ENCODE measurements at places on chromosomes 1 and 21. TPM values are rescaled to one million over a fixed set of nuclear protein-coding genes. Genes with fewer than 3 reads are reported as not detected.

KIAA0040 gene
- total RNA-seq: 26.4 TPM

SYT14 gene
- not detected for total RNA-seq

GRCh38 chr1:87795615-87796337, 467.1 kb downstream of the LMO4 start:
- H3K4me3 ChIP-seq: no peak overlapping the region
- no peaks in the 10 kb centered on the region for H3K4me1 ChIP-seq
- H3K27ac ChIP-seq: no peak overlapping the region
- H3K36me3 ChIP-seq: no peaks in the 10 kb centered on the region
- no peak for DNase-seq

- H3K4me1 ChIP-seq: peaks cover 50% of the 10 kb centered on the region
- H3K27me3 ChIP-seq: no peaks in the 10 kb centered on the region
These were observed 2.3 kb downstream of the CD53 start for GRCh38 chr1:110875216-110875731.

DNA sequence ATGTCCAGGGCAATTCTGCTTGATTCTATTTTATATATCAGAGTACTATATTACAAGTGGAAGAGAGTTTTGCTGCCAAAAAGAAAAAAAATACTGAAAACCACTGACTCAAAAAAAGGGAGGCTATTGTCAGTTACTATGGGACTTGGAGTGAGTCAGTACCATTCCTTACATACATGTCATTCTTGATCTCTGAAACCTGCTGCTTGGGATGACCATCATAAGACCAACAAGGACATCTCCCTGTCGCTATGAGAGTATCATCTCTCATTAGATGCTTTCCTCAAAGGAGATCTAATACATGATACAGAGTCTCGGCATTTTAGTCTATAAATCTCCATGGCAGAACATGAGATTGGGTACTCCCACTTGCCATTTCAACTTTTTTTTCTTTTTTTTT, 11.8 kb upstream of the INPP5B start:
- no peak for DNase-seq
- no peak overlapping the region for H3K27ac ChIP-seq
- peaks cover 18% of the 10 kb centered on the region for H3K36me3 ChIP-seq
- H3K27me3 ChIP-seq: no peaks in the 10 kb centered on the region
- H3K4me3 ChIP-seq: no peak overlapping the region
- H3K4me1 ChIP-seq: peaks cover 2% of the 10 kb centered on the region

Measured in activated naive CD8-positive, alpha-beta T cell treated with anti-CD3 and anti-CD28 coated beads for 36 hours (primary cell).